ENCODE measurements at places on chromosomes 16 and 17.
A peak's percentile ranks its signal among the peaks of the same experiment; 100 is the strongest.

DNA sequence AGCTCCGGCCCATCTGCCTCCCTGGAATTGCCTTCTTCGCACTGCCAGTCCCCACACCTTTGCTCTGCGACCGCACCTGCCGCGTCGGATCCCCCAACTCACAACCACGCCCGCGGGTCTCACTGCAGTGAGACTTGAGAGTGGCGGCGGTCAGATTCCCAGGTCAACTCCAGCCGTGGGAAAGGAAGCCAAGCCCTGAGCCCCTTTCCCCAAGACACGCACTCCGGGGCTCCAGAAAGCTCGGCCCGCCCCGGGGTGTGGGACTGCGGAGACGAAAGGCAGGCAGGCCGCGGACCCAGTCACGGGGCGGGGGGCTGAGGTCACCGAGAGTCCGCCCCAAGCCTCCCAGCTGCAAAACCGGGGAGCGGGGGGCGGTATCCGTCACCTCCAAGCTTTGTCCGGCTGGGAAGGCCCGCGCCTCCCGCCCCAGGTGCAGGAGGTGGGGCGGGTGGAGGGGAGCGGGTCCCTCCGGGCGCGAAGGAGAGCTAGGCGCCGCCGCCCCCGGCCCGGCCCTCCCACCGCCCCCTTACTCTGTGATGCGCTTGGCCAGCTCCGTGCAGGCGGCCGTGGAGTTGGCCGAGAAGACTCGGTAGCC is 615 bp downstream of the PRPSAP1 start:
- DNase-seq = peak; percentile 82

DNA sequence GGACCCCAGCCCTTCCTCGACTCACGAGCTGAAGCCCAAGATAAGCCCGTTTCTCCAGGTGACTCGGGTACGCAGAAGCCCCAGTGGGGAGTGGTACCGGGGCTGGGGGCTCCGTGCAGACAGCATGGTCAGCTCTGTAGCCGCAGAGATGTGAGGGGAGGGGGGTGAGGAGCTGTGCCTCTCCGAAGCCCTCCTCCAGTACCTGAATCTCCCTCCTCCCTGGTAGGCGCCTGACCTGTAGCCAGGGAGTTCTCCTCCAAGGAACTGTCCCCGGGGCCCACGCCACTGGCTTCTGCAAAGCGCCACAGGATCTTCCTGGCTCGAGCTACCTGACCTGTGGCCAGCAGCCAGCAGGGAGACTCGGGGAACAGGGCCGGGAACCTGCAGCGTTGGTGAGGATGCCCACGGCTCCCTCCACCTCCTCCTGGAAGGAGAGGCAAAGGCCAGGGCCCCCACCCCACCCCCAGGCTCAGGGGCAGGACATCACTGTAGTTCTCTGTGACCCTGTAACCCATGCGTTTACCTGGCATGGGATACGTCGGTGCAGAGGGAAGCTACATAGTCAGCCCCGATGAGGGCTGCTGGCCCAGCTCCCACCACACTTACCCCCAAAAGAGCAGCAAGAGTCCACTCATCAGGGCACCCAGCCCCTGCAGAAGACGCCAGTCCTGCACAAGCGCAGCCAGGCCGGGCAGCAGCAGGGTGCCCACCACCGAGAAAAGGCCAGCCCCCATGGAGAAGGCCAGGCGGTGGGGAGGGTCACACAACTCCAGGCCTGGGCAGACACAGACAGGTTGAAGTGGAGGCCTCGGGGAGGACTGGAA is 1.7 kb downstream of the SLC22A31 start:
- peak; percentile 2 for DNase-seq

GRCh38 chr17:82089723-82090548 is 8.1 kb downstream of the FASN start:
- no peak for DNase-seq

DNA sequence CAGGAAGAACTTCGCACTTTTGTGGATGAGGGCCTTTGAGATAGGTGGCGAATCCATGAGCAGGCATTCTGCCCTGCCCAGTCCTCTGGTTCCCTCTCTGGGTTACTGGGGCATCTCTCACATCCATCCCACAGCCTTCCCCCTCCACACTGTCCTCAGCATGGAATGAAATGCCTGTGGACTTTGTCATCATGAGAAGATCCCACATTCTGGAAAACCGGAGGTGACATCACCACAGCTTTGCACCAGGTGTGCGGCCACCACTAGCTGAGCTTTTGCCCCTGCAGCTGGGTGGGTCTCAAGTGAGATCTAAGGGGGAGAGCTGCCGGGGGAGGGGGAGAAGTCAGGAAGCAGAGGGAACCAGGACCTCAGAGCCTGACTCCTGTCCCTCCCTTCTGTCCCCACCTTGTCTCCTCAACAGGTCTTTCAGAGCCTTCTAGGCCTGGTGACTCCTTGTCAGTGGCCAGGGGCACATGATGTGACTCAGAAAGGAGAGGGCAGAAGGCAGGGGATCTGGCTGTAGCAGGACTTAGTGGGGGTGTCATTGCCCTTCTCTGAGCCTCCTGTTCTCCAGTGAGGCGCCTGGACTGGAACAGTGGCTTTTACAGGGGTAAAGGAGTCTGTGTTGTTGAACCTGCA is 40.0 kb upstream of the DLX4 start:
- DNase-seq = no peak

DNA sequence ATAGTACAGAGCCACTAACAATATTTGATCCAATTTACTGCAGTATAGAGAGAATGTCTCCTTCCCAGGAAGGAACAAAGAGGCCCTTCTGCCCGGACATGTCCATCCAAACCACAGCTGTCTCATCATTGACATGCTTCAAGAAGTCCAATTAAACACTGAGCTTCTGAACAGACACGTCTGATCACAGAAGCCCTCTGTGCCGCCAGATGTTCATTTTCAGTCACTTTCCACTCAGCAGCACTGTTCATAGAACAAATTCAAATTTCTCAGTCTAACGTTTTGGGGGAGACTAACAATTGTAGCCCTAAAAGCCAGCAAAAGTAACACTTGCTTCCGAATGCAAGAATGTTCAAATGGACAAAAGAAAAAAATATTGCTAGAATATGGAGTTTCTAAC is 15.3 kb downstream of the ZC3H7A start:
- no peak for DNase-seq

GRCh38 chr17:38872671-38873385 is 3.0 kb downstream of the LASP1 start:
- DNase-seq = no peak

GRCh38 chr17:7215136-7215638 is 4.4 kb downstream of the DLG4 start:
- DNase-seq = no peak

GRCh38 chr16:74503412-74503811 is 82.1 kb upstream of the CLEC18B start:
- DNase-seq = no peak

GRCh38 chr17:32917842-32918241 is 10.1 kb upstream of the TMEM98 start:
- no peak for DNase-seq

DNA sequence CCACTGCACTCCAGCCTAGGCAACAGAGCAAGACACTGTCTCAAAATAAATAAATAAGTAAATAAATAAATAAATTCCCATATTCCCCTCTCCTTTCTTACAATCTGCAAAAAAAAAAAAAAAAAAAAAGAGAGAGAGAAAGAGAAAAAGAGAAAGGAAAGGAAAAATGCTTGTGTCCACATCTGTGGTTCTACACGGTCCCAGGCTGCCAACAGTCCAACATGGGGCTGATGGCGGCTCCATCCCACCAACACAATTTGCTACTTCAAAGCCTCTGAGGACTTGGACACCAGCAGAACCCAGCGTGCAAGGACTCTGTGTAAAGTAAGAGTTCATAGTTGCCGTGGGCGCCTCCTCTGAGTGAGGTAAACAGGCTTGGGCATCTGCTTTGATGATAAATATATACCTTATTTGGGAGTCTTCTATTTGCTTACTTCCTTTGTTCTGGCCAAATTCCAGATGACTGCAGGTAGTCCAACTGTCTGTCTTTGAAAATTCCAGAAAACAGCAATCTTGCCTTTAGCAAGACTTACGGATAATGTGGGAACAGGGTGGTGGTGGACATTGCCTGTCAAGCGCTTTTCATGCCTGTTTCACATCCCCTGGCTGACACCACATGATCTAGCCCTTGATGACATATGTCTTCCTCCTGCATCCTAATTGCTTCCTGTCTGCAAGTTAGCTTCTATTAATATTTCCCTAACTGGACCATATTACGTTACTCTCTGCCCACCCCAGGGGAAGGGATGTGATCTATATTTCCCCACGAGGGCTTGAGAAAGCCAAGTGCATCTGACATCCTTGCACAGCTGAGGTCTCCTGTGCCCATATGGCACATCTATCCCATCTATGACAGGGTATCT is 10.1 kb downstream of the LITAF start:
- no peak for DNase-seq

DNA sequence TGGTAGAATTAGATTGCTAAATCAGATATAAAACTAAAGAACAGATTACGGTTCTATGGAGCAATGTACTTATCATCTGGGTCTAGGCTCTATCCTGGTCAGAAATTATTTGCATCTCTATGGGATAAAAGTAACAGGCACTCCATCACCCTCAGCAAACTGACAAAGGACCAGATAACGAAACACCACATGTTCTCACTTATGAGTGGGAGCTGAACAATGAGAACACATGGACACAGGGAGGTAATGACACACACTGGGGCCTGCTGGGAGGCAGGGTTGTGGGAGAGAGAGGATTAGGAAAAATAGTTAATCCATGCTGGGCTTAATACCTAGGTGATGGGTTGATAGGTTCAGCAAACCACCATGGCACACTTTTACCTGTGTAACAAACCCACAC is 61.9 kb downstream of the MPHOSPH6 start:
- DNase-seq = no peak
